ENCODE measurements at places on chromosomes 5 and 9. TPM values are rescaled to one million over a fixed set of nuclear protein-coding genes. Genes with fewer than 3 reads are reported as not detected.
A peak's percentile ranks its signal among the peaks of the same experiment; 100 is the strongest.

DNA sequence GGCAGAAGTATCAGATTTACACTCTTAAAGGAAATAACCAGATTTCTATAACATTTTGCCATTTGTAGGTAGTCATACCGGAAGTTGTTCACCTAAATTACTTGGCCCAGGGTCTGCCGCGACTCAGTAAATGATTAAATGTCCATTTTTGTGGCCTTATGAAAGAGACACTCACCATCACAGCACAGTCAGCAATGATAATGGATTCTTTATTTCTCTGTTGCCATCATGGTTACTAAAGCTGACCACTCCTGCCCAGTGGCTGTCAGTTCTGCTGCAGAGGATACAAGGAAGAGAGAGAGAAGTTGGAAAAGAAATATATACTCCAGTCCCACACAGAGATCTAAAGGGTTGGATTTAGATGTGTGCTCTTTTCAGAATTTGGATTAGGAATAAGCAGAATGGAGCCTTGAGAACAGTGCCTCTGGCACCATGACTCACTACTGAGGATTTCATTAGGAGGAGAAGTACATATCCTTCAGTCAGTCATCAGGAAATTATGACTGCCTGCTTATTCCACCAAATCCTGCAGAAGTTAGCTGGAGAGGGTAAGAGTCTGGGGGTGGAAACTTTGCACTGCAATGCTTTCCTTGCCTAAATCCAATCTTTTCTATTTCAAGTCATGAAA, 72.8 kb upstream of the EFNA5 start:
- H3K27me3 ChIP-seq = no peaks in the 10 kb centered on the region
- no peaks in the 10 kb centered on the region for H3K36me3 ChIP-seq
- H3K4me3 ChIP-seq = no peak overlapping the region
- H3K27ac ChIP-seq = no peak overlapping the region
- no peaks in the 10 kb centered on the region for H3K4me1 ChIP-seq

GRCh38 chr9:125399165-125399564, 137.5 kb downstream of the GAPVD1 start:
- no peak overlapping the region for H3K27ac ChIP-seq
- no peaks in the 10 kb centered on the region for H3K36me3 ChIP-seq
- no peak overlapping the region for H3K4me3 ChIP-seq
- H3K27me3 ChIP-seq = no peaks in the 10 kb centered on the region
- no peak for DNase-seq

- peak; percentile 73 for DNase-seq
- no peaks in the 10 kb centered on the region for H3K36me3 ChIP-seq
- H3K4me3 ChIP-seq = no peak overlapping the region
- H3K4me1 ChIP-seq = no peaks in the 10 kb centered on the region
- H3K27me3 ChIP-seq = no peaks in the 10 kb centered on the region
These were observed 16.5 kb upstream of the PRSS3 start for GRCh38 chr9:33778700-33779351.

DNA sequence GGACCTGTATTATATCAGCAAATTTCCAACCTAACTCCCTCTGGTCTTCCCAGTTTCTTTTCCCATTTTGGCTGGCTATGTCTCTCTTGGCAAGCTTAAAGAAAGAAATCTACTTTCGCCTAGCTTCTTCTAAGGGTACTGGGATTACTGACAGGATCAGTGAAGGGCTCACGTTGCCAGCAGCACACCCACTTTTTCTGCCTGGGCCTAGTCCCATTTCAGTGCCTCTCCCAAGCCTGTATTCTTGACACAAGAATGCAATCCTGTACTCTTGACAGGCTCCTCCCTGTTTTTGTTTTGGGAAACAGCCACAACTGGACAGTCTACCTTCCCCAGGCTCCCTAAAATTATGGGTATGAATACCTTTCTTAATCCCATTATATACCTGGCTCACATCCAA, 170.5 kb downstream of the EPB41L4A start:
- no peak overlapping the region for H3K4me3 ChIP-seq
- H3K4me1 ChIP-seq = peaks cover 3% of the 10 kb centered on the region
- peaks cover 3% of the 10 kb centered on the region for H3K36me3 ChIP-seq
- H3K27ac ChIP-seq = no peak overlapping the region

- H3K27ac ChIP-seq = no peak overlapping the region
- no peaks in the 10 kb centered on the region for H3K36me3 ChIP-seq
- no peak overlapping the region for H3K4me3 ChIP-seq
- H3K27me3 ChIP-seq = no peaks in the 10 kb centered on the region
- peaks cover 17% of the 10 kb centered on the region for H3K4me1 ChIP-seq
These were observed 59.8 kb downstream of the IRF1 start for GRCh38 chr5:132430746-132431145.

DNA sequence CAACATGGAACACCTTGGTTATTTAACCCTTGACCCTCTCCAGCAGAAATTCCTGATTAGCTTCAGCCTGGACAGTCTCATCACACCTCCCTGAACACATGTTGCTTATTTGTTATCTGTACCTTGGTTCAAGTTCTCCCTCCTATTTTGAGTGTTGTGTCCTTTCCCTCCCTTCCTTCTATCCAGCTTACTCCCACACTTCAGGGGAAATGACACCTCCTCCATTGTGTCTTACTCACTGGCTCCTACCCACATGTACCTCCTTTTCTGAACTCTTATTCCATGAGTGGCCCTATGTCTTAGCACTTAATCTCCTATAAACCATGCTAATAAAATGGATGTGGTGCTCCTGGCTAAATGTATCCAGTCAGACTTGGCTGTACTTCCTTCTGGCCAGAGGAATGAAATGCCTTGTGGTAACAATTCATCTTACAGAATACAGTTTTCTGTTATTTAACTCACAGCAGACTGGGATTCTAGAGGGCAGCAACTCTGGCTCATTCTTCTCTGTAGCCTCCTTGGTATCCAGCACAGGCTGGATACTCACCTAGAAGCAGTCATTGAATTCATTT, 11.2 kb downstream of the LIX1 start:
- peaks cover 11% of the 10 kb centered on the region for H3K4me1 ChIP-seq
- no peaks in the 10 kb centered on the region for H3K27me3 ChIP-seq
- no peaks in the 10 kb centered on the region for H3K36me3 ChIP-seq
- H3K27ac ChIP-seq = no peak overlapping the region

DNA sequence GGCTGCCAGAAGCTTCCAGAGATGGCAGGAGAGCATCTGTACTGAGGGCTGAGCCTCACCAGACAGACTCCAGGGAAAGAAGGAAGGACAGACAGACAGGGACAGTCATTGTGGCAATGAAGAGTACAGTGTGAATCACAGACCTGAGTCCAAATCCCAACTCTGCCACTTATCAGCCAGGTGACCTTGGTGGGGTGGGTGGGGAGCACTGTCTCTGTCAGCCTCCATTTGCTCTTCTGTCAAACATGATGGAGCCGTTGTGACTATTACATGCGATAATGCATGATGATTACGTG, 85.9 kb upstream of the FSTL4 start:
- peaks cover 3% of the 10 kb centered on the region for H3K27me3 ChIP-seq
- DNase-seq = no peak
- H3K4me1 ChIP-seq = no peaks in the 10 kb centered on the region
- H3K4me3 ChIP-seq = no peak overlapping the region
- H3K27ac ChIP-seq = no peak overlapping the region

- H3K4me1 ChIP-seq = peaks cover 7% of the 10 kb centered on the region
- DNase-seq = no peak
- H3K27ac ChIP-seq = no peak overlapping the region
These were observed 3.0 kb downstream of the SURF6 start for GRCh38 chr9:133333011-133333410.

DNA sequence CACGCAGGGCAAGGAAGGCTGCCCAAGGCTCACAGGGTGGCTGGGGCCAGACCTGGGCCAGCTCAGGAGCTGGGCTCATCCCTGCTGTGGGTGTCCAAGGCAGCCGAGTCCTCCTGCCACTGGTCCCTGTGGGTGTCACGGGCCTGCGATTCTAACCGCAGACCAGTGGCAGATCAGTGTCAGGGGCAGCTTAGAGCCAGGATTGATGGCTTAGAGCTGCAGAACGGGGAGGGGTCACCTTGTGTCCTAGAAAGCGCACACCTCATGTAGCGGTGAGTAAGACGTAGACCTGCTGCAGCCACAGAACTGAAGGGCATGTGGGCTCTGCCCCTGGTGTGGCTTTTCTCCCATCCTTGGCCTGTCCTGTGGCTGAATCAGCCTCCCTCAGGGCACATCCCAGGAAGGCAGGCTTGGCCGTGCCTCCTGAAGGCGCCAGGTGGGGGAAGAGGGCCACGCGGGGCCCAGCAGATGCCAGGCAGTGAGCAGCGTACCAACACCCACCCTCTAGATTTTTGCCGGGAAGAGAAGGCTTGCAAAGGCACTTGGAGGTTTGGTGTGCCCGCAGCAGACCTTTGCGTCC, 78.3 kb upstream of the FCN2 start:
- no peaks in the 10 kb centered on the region for H3K27me3 ChIP-seq
- H3K4me1 ChIP-seq = no peaks in the 10 kb centered on the region
- H3K36me3 ChIP-seq = peaks cover 18% of the 10 kb centered on the region
- no peak overlapping the region for H3K4me3 ChIP-seq
- no peak for DNase-seq

DNA sequence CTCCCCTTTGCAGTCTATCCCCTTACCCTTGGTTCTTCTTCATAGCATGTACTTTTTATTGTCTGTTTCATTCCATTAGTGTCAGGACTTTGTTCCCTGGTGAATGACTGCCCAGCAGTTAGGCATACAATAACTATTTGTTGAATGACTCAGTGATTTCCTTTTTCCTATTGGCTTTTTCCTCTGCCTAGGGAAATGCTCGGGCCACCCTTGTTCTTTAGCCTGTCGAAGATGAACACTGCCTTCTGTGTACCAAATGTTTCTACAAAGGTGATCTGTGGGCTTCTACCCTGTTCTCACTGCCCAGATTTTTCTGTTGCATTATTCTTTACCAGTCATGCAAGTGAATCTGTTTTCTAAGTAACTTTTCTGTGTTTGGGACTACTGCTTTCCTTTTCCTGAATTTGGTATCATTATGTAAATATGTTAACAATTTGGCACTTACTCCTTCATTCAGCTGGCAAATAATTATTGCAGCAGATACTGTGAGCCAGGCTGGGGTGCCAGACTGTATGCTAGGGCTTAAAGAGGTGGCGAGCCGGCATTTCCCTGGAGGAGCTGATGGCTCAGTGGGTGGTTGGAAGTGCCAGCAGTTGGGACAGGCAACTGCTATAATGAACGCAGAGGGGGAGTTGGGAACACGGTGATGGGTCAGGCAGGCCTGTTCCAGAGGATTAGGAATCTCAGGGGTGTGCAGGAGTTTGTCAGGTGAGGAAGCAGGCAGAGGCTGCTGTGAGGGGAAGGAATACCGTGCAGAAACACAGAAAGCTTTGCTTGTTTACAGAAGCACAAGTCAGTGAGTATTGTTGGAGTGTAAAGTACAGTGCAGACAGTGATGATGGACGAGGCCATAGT, 30.6 kb downstream of the KDM4C start:
- no peaks in the 10 kb centered on the region for H3K27me3 ChIP-seq
- H3K4me3 ChIP-seq = peak overlapping the region; percentile 50
- peak overlapping the region; percentile 84 for H3K27ac ChIP-seq
- H3K36me3 ChIP-seq = no peaks in the 10 kb centered on the region
- peaks cover 21% of the 10 kb centered on the region for H3K4me1 ChIP-seq

DNA sequence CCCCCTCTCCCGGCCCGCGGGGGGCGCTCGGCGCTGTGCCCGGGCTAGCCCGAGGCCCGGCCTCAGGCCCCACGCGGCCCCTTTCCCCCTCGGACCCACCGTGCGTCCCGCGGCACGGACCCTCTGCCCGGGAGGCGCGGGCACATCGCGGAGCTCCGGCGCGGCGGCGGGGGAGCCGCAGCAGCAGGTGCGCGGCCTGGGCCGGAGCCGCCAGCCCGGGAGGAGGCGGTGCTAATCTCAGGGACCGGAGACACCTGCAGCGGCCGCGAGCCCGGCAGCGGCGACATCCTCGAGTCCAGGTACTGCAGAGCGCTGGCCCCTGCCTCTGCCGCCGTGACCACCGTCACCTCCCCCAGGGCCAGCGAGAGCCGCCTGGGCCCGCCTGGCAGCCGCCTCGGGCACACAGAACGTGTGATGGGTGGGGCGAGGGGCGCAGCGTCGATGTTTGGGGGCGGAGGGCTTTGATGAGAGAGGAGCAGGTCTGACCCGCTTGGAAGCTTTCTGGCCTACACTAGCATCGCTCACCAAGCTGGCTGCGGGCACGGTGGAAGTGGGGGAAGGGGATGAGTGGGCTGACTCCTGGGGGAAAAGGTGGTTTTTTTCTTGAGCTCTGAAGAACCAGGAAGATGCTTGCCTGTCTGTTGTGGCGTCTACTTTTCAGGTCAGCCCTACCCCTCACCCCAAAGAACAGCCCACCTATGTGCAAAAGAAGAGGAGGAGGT, 524 bp downstream of the CYFIP2 start:
- no peaks in the 10 kb centered on the region for H3K36me3 ChIP-seq
- H3K4me1 ChIP-seq = peaks cover 4% of the 10 kb centered on the region
- no peak overlapping the region for H3K27ac ChIP-seq
- peak; percentile 6 for DNase-seq
- peak overlapping the region; percentile 60 for H3K4me3 ChIP-seq

DNA sequence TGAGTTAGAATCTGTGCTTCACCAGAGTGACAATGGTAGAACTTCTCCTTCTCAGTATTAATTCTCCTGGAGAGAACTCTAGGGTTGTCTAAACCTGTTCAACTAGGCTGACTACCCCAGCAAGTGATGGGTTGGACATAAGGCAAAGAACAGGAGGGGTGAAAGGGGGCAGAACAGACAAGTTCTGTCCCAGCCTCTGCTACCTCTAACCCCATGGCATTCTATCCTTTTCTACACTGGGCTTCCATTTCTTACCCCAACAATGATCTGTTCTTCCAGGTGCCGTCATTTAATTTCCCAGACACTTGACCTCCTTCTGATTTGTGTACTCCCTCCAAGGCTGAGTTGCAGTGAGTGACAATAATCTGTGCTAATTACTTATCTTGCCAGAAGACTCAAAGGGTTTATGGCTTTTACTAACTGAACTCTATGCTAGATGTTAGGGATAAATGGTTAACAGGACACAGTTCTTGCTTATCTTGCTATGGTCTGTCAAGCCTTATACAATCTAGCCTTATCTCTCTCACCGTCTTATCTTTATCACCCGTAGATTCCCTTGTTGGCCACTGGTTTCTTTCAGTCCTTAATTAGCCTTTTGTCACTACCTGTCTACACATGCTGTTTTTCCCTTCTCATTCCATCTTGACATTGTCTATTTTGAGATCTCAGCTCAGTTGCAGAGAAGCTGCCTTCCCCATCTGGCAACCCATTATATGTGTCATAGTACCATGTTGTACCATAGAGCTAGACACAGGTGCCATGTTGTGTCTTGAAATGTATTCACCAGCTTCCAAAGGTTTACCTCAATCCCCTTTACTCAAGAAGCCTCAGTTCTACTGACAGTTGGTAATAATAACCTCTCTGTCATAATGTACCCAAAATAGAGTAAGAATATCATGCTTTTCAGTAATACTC, 10.0 kb upstream of the MATR3 start:
- H3K27ac ChIP-seq = no peak overlapping the region
- no peaks in the 10 kb centered on the region for H3K4me1 ChIP-seq
- no peaks in the 10 kb centered on the region for H3K27me3 ChIP-seq

GRCh38 chr9:119020284-119020683, 349.0 kb downstream of the BRINP1 start:
- H3K4me1 ChIP-seq = no peaks in the 10 kb centered on the region
- no peak for DNase-seq
- H3K36me3 ChIP-seq = no peaks in the 10 kb centered on the region
- H3K27ac ChIP-seq = no peak overlapping the region
- no peaks in the 10 kb centered on the region for H3K27me3 ChIP-seq

CAVIN4 gene
- total RNA-seq = 2.5 TPM

CMYA5 gene
- total RNA-seq = 0.09 TPM

TMOD1 gene
- 0.74 TPM for total RNA-seq

Measured in endothelial cell of umbilical vein (primary cell).